GM18507 (cell line): ENCODE measurements at places on chromosomes 16 and 17.
A peak's percentile ranks its signal among the peaks of the same experiment; 100 is the strongest.

GRCh38 chr16:54939510-54940278, 9.0 kb downstream of the IRX5 start:
- DNase-seq, result no peak

- DNase-seq, result no peak
Measured at GRCh38 chr16:70692873-70693671, 7.2 kb upstream of the MTSS2 start.

DNA sequence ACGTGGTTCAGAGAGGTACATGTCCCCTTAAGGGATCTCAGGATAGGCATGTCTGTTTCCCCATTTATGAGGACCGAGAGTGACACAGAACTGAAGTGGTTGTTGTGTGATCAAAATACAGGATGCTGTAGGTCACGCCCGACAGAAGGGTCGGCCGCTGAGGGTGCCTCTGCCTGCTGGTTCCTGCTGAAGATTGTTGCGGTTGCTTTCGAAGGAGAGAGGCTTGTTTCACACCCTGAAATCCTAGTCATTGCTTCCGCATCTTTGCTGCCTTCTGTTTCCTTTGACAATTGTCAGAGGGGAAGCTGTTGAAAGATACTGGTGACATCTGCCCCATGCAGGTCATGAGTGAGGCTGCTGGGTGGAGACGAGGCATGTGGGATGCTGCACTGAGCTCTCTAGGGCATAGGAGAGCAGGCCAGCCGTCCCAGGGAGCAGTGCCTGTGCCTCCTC, 3.8 kb upstream of the NAT9 start:
- DNase-seq, result peak; percentile 55

- no peak for DNase-seq
Measured at GRCh38 chr17:61722398-61722797, 131.4 kb upstream of the NACA2 start.
